MV-4-11 (cell line): ENCODE measurements at places on chromosomes 12 and 14.

GRCh38 chr12:130007771-130008170, 103.9 kb upstream of the TMEM132D start:
- no peak for DNase-seq

DNA sequence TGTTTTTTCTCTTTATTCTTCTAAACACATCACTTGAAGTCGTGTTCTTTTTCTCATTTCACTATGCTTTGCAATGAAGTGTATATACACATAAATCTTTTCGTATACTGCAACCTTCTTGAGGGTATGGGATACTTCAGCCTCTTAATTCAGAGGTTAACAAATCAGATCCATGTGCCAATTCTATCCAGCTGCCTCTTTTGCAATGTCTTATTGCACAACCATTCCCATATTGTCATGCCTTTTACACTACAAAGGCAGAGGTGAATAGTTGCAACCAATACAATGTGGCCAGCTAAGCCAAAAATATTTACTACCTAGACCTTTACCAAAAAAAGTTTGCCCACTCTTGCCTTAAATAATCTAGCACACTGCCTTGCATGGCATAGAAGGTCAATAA, 224.5 kb upstream of the FOXG1 start:
- no peak for DNase-seq

GRCh38 chr14:100654814-100655740, 67.9 kb upstream of the BEGAIN start:
- no peak for DNase-seq

GRCh38 chr12:81137801-81138200, 59.9 kb downstream of the ACSS3 start:
- DNase-seq, result no peak

DNA sequence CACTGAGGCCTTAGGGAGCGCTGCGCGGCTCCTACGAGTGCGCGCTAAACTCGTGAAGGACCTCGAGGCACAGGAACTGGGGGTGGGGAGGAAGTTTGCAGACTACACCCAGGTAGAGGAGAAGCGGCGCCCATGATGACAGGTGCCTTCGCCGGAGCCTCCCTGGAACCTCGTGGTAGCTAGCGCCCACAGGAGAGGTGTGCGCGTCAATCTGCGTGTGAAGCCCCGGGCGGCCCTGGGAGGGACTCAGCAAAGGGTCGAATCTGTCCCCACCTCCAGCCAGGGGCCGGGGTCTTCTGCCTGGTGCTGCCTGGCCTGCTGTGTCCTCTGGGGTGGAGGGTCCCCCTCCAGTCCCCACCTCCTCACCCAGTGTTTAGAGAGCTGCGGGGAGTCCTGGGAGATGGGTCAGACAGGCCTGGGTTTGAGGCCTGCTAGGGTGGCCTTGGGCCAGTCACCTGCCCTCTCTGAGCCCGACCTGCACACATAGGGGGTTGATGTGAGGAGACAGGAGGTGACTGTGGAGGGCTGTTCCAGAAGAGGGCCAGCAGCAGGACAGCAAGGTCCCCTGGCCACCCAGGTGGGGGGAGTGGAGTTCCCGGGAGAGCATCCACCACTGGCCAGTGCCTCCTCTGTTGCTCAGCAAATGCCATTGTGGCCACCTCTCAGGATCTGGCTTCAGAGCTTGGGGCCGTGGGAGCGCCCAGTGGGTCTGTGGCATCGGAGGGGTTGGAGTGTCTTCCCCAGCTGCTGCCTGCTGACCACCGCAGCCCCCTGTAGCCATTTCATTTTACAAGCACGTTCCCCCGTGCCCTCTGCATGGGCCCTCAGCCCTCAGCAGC, 20.2 kb upstream of the KIF26A start:
- DNase-seq, result no peak

- no peak for DNase-seq
These were observed 37.1 kb downstream of the SLC8B1 start for GRCh38 chr12:113297621-113298471.

DNA sequence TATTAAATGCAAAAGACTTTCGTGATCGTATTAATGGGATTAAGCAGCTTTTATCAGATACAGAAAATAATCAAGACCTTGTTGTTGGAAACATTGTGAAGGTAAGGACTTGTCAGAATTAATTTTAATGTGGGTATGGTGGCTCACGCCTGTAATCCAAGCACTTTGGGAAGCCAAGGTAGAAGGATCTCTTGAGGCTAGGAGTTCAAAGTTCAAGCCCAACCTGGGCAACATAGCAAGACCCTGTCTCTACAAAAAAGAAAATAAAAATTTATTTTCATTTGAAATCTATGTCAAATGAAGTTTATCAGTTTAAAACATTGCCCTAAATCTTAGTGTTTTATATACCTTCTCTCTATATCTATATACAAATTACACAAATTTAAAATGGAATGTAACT, 17.2 kb upstream of the PRPF39 start:
- DNase-seq, result no peak

DNA sequence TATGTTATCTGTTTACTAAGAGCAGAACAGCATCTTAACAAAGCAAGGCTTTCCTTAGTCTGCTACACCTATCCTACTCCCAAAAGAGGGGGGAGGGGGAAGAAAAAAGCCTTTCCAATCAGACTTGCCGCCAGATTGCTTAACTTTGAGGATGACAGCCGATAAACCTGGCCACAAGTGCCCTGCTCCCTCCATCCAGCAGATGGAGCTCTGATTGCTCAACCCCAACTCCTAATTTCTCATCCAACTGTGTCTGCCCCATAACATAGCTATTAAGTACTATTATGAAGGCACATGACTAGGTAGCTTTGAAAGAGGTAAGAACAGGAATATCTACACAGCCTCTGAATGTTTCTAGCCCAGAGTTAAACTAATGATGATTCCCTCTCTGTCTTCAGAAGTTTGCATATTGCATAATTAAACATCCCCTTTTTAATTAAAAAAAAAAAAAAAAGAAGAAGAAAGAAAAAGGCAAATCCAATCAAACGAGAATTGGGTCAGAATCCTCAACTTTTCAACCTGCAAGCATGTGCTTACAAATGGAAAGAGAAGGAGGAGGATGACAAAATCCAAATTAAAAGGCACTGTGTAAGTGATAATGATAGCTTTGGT, 247.4 kb downstream of the GALC start:
- DNase-seq, result peak; percentile 71

DNA sequence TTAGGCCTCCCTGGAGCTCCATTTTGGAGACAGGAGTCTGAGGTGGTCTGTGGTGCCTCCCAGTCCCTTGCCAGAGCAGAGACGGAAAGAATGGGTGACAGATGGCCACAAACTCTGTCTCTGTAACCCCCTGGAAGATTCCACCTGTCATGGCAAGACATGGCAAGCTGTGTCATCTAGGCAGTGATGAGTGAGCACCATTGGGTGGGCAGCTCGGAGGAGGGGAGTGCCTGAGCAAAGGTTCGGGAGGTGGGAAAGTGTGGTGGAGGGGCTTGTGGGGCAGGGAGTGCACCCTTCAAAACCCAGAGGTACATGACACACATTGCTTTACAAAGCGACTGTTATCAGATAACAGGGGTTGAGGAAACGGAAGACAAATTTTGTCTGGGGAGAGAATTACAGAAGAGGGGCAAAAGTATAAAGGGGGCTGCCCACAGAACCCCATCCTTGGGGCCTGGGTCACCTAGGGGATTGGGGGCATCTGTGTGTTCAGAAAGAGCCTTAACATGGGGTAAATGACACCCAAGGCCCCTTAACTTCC, 3.5 kb downstream of the RIN3 start:
- no peak for DNase-seq

DNA sequence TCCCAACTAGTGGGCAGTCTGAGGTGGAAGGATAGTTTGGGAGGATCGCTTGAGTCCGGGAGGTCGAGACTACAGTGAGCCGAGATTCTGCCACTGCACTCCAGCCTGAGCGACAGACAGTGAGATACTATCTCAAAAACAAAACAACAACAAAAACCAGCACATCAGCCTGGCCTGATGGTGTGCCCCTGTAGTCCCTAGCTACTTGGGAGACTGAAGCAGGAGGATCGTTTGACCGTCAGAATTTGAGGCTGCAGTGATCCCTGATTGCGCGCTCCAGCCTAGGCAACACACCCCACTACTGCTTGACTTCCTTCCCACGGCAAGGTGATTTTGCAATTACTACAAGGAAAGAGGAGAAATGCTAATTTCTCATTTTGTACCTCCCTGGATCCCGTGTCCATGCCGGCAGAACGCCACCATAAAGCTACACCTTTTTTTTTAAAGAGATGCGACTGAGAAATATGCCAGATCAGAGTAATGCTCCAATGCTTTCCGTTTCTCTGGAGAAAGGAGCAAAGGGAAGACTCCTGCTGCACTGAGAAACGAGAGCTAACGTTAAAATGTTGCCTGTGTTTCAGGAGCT, 672 bp upstream of the SCFD1 start:
- peak; percentile 36 for DNase-seq

DNA sequence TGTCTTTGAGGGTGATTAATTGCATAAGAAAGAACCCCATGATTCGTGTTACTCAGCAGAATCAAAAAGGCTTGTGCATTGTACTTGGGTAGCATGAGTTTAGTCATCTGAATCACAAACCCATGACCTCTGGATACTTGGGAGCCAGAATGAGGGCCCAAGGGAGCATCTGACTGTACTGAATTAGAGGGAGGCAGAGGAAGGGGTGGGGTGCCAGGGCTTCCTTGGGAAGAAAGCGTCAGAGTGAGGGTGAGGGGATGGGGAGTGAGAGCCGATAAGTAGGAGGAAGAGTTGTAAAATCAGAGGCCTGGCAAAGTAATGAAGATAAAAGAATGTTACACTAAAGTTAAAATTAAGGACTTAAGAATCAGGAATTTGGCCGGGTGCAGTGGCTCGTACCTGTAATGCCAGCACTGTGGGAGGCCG, 29.8 kb downstream of the GPRC5D start:
- no peak for DNase-seq

GRCh38 chr12:62191491-62192179, 68.6 kb upstream of the USP15 start:
- DNase-seq, result no peak

- no peak for DNase-seq
These were observed 19.9 kb downstream of the PPP2R5C start for GRCh38 chr14:101781240-101782061.

DNA sequence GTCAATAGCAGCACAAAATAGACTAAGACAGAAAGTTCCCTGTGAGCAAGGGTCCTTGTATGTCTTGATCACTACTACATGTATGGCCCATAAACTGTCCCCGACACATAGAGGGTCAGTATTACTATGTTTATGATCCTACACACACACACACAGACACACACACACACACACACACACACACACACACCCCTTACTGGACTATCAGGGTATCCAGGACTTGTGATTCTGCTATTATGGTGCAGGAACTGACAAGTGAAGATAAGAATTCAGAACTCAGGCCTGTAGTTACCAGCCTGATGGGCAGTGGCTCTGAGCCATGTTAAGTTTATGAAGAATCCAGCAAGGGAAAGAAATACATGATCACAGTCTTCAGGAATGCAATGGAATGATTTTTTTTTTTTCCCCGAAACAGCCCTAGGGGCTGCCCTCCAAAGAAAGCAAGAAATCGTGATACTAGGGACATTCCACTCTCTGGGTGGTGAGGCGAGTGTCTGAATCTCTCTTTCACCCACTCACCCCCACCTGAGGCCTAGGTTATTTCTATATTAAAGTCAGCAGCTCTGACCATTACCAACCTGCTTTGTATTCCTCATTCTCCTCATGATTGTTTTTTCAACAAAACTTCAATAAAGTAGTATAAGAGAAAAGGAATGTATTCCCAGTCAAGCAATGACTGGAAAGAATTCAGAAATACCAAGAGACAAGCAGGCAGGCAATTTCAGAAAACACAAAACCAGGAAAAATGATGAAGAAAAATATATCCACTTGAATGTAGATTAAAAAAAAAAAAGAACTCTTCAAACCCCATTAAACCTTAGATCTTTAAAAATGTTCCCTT, 105.8 kb downstream of the AVPR1A start:
- no peak for DNase-seq
